ENCODE measurements at places on chromosomes 7 and 10.

DNA sequence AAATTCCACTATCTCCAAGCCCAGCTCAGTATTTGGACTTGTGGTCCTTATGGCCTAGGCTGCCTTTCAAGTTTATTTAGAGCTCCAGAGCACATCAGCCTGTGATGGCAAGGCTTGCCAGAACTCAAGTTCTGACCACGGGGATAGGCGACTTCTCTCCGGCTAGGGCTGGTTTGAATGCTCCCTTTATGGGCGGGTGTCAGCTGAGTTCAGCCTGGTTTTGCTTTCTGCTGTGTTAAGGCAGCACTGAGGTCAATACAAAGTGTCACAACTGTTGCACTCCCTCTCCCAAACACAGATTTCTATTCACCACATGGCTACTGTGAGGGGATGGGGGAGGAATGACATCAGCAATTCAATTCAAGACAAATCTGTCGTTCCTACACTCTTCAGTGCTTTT lies 318.1 kb upstream of the MYO3A start:
- no peak for DNase-seq
- H3K36me3 ChIP-seq, result no peaks in the 10 kb centered on the region
- no peaks in the 10 kb centered on the region for H3K27me3 ChIP-seq
- no peak overlapping the region for H3K27ac ChIP-seq
- H3K4me3 ChIP-seq, result no peak overlapping the region

DNA sequence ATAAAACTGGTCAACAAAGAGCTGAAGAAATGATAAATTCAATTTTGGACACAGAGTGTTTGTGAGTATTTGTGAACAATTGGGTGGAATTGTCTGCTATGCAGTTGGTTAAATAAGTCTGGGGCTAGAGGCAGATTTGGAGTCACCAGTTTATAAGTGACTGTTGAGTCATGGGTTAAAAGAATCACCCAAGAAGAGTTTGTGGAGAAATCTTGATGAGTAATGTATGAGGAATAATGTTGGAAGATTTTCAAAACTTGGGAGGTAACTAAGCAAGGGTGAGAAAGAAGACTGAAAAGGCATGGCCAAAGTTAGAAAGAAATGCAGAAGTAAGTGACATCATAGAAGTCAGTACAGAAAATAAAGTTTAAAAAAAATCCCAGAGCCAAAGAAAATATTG lies 750.7 kb downstream of the MAGI2 start:
- H3K27ac ChIP-seq, result no peak overlapping the region
- no peak overlapping the region for H3K4me3 ChIP-seq
- no peaks in the 10 kb centered on the region for H3K4me1 ChIP-seq
- DNase-seq, result peak; percentile 88
- H3K36me3 ChIP-seq, result no peaks in the 10 kb centered on the region
- H3K27me3 ChIP-seq, result no peaks in the 10 kb centered on the region

DNA sequence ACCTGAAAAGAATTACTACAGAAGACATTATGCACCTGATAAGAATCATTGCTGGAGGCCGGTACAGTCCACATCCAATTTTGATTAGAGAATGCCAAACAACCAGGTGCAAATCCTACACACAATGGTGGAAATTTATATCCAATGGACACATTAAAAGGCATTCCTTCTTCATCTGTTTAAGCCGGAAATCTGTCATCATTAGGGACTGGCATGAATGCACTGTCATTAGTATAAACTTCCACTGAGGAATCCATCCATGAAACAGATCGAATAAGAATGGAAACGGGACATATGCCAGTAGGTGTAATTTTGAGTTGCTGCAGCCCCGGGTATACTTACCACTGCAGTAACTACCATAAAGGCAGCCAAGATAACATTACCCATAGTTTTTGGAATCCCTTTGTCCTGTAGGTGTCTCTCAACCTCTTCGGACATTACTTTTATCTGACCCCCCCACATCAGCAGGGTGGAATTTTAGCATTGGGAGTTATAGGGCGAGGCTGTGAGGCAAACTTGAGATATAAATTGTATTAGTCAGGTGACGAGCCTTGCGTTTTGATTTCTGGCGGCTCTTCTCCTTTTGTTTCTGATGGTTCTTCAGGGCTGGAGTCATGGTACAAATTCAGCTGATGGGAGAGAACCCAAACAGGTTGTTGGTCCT lies 36.5 kb upstream of the AKR1C2 start:
- no peaks in the 10 kb centered on the region for H3K4me1 ChIP-seq
- no peak for DNase-seq
- no peaks in the 10 kb centered on the region for H3K27me3 ChIP-seq
- no peak overlapping the region for H3K4me3 ChIP-seq
- no peaks in the 10 kb centered on the region for H3K36me3 ChIP-seq
- no peak overlapping the region for H3K27ac ChIP-seq

DNA sequence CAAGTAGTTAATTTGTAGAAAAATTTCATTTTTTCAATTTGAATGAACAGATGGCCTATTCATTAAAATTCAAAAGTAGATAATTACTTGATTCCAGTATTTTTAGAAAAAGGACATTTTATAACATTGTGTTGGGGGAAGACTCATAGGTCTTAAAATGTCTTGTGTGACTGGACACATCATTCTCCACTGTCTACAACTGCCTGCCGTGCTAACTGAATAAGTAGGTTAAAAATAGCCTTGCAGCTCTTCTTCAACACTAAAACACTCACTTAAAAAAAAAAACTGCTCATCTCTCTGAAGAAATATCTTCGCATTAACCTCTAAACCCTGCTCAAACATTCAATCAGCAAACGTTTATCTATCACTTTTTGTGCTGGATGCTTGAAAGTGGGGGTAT lies 253.8 kb downstream of the CSTF2T start:
- no peak for DNase-seq
- no peak overlapping the region for H3K27ac ChIP-seq
- no peak overlapping the region for H3K4me3 ChIP-seq
- no peaks in the 10 kb centered on the region for H3K27me3 ChIP-seq
- H3K4me1 ChIP-seq, result no peaks in the 10 kb centered on the region
- no peaks in the 10 kb centered on the region for H3K36me3 ChIP-seq

DNA sequence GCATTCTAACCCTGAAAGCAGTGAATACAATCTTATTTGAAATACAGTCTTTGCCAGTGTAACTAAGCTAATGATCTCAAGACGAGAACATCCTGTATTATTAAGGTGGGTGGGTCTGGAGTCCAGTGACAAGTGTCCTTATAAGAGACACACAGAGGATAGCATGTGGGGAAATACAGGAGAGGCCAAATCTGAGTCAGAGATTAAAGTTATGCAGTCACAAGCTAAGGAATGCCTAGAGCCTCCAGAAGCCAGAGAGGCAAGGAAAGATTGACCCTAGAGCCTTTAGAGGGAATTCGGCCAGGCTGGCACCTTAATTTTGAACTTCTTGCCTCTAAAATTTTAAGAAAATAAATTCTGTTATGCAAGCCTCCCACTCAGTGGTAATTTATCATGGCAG lies 87.5 kb upstream of the HGF start:
- H3K27ac ChIP-seq, result no peak overlapping the region
- H3K36me3 ChIP-seq, result no peaks in the 10 kb centered on the region
- H3K27me3 ChIP-seq, result no peaks in the 10 kb centered on the region
- no peak overlapping the region for H3K4me3 ChIP-seq
- no peak for DNase-seq

DNA sequence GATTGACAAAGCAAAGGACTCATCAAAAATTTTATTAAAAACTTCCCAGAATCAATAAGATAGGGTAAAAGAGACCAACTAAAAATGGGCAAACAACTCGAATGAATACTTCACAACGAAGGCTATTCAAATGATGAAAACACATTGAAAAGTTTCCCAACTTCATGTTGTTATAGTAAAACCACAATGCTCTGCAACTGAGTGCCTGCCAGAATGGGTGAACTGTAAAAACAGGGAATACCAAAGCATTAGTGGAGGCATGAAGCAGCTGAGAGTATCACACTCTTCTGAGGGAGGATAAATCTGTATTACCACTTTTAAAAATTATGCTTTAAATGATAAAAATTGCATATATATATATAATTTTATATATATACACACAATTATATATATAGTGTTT lies 1214.7 kb downstream of the SORCS3 start:
- no peaks in the 10 kb centered on the region for H3K27me3 ChIP-seq
- no peaks in the 10 kb centered on the region for H3K36me3 ChIP-seq
- no peak for DNase-seq
- no peaks in the 10 kb centered on the region for H3K4me1 ChIP-seq
- H3K27ac ChIP-seq, result no peak overlapping the region

- H3K36me3 ChIP-seq, result no peaks in the 10 kb centered on the region
- H3K27ac ChIP-seq, result no peak overlapping the region
- H3K4me1 ChIP-seq, result no peaks in the 10 kb centered on the region
- no peak for DNase-seq
- no peak overlapping the region for H3K4me3 ChIP-seq
- no peaks in the 10 kb centered on the region for H3K27me3 ChIP-seq
Observed at GRCh38 chr10:28875549-28876081, 198.3 kb downstream of the BAMBI start.

DNA sequence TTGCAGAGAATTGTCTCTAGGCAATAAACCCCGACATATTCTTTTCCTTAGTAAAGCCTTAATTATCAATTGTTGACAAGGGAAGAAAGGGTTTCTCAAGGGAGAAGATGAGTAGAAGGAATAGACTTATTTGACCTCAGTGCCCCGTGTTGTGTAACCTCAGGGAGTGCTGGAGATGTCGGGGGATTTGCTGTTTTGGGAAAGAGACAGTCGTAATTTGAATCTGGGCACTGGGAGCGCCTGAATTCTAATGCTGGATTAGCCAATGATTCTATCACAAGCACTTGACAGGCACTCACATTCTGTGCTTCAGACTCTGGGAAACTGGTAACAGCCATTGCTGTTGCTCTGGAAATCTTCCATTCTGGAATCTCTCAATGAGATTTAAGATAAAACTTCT lies 13.8 kb upstream of the LMOD2 start:
- peaks cover 31% of the 10 kb centered on the region for H3K27me3 ChIP-seq
- no peaks in the 10 kb centered on the region for H3K4me1 ChIP-seq
- H3K4me3 ChIP-seq, result no peak overlapping the region
- no peak for DNase-seq

DNA sequence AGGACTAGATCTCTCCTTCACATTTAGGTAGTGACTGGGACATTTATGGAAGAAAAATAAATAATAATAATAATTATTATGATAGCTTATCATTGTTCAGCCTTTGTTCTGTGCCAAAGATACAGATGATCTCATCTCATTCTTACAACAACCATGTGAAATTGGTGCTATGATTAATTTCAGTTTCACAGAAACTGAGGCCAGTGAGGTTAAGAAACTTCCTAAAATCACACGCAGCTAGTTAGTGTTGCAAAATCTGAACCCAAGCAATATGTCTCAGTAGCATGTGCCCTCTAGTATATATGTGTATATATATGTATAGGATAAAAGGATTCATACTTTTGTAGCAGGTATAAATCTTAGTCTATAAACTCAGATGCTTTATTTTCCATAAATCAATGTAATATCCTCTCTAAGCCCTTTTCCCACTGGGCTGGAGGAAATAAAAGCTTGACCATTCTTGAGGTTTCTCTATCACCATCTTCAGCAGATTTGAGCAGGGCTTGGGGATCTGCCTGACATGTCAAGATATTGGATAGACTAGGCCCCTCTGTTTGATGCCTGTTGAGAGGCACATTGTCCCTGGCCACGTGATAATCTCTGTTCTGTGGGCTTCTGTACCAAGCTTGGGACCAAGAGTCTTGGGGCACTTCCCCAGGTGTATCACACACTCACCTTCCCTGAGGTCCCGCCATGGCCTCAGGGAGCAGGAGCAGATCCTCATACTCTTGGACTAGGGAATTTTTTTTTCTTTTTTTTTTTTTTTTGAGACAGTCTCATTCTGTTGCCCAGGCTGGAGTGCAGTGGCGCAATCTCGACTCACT lies 172.6 kb upstream of the NRP1 start:
- no peak overlapping the region for H3K27ac ChIP-seq
- H3K36me3 ChIP-seq, result no peaks in the 10 kb centered on the region
- no peak for DNase-seq
- peaks cover 7% of the 10 kb centered on the region for H3K4me1 ChIP-seq
